ENCODE measurements at places on chromosomes 2 and 18. TPM values are rescaled to one million over a fixed set of nuclear protein-coding genes. Genes with fewer than 3 reads are reported as not detected.

The C2orf80 gene
- 3.3 TPM for polyA plus RNA-seq

The XIRP2 gene
- polyA plus RNA-seq = not detected

The SLC11A1 gene
- 1.7 TPM for polyA plus RNA-seq

DNA sequence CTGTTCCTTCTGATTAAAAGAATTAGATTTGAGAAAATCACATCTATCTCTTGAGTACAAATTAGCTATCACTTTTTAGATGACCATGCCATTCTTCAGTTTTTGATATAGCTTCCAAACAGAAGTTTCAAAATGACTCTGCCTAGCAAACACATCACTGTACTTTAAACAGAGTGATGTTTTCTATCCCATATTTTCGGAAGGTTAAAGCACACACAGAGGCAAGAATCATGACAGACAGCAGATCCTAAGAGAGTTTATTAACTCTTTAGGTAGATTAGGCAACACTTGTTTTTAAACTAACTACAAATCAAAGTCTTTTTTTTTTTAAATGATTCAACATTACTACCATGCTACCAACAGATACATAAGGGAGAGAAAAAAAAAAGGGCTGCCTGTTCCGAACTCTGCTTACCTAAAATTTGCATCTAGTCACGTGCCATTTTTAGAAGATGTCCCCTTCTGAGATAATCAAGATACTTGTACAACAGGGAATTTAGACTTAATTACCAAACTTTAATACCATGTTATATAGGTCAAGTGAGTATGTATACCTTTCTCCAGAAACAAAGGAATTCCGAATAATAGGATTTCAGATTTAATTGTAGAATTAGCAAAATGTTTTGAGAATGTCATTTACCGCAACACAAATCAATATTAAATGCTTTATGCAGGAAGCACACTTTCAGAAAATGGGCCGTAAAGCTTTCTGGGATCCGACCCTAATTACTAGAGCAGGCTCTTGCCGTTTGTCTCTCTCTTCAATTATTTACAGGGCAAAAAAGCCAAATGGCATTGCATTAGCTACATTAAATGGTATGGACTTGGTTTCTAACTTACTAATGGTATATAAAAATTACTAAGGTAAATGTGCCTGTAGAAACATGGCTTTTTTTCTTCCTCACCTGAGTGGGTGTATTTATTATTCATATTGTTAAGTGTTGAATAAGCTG, 2.6 kb downstream of the RBMS1 start:
- DNase-seq = no peak

- DNase-seq = no peak
Measured at GRCh38 chr2:160005908-160006307, 56.5 kb downstream of the PLA2R1 start.

DNA sequence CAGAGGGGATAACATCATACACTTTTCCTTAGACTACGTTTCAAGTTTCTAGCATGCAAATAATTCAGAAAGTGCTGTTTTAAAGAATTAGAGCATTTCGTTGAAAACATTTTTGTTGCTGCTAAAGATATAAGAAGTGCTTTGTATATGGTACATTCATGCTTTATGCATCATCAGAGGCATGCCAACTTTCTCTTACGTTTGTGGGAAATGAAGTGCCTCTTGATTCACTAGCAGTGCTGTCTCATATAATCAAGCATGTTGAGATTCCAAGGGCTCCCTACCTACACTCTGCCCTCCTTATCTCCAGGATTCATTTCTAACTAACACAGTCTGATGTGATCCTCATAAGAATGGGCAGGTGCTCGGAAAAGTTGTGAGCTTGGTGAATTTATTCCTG, 748.6 kb upstream of the DDX18 start:
- DNase-seq = peak; percentile 9

DNA sequence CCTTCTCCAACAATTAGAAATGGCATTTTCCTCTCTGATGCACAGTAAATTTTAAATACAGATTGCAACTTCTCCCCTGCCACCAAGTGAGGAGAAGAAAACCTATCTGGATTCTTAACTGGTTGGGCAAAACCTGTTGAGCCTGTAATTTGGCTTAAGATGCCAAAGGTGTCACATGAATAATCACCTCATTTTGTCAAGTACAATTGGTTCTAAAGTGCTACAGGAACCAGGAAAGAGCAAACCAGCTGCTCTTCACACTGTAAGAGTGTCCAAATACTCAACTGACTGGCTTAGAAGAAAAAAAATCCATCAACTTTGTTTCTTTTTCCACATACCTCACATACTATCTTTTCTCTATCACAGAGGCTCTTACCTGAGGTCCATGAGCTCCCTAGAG, 35.4 kb downstream of the NPC1 start:
- DNase-seq = no peak

GRCh38 chr2:216194561-216194960, 85.4 kb downstream of the XRCC5 start:
- no peak for DNase-seq

GRCh38 chr18:2518473-2518872, 52.8 kb downstream of the METTL4 start:
- no peak for DNase-seq

GRCh38 chr2:241359481-241360045, 3.5 kb downstream of the FARP2 start:
- DNase-seq = no peak

The ANKMY1 gene
- polyA plus RNA-seq = 7.0 TPM

The ALPG gene
- polyA plus RNA-seq = not detected

DNA sequence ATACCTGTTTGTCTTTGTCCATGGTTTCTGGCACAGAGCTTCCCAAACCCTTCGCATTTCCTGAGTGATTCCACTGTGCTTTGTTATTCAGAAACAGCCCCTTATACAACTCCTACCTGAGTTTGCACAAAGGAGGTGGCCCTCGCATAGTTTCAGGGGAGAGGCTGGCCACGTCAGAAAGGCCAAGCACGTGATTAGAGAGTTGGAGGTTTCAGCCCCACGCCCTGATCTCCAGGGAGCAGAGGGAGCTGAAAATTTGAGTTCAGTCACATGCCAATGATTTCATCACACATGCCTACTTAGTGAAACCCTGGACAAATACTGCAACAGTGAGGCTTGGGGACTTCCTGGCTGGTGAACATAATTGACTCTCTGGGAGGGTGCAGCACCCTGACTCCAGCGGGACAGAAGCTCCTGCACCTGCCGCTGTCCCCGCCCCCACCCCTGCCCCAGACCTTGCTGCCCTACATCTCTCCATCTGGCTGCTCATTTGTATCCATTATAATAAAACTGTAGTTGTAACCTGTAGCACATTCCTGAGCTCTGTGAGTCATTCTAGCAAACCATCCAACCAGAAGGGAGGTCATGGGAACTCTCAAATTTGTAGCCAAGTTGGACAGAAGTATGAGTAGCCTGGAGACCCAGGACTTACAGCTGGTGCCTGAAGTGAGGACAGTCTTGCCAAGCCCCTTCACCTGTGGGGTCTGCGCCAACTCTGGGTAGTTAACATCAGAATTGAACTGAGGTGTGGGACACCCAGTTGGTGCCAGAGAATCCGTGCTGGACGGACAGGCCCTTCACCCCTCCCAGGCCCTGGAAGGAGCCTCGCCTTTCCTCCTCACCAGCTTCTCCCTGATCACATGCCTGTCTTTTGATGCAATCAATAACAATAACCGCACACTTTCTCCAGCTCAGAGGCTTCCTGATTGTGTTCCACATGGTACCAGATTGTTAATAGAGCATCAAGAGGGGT, 224.3 kb downstream of the ANAPC1 start:
- DNase-seq = no peak

DNA sequence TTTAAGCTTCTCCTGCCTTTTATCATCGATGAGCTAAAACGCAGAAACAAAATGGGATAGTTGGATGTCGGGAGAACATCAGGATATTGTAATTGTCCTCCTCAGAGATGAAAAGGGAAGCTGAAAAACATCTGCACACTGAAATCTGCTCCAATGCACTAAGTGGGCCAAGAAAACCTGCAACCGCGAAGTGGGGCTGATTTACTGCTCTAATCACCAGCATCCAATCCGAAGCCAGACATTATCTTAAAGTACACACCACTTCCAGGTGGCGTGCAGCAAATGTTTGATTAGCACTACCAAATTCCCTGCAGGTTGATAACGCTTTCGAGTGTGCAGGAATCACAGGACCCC, 230.3 kb upstream of the SLC14A2 start:
- DNase-seq = no peak

DNA sequence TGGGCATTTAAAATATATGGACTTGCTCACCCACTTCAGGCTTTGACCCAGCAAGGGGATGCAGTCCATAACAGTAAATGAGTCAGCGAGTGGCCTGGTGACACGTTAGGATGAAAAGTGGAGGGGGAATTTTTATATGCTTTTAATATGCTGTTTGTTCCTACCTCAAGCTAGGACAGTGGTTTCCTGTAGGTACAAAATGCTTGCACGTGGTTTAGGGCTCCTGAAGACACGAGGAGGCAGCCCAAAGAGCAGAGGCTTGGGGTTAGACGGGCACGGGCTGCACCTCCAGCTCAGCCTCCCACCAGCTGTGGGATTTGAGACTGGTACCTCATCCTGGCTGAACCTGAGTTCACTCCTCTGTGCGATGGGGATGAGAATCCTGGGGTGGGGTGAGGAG, 306.2 kb upstream of the CXCR4 start:
- no peak for DNase-seq
